ENCODE measurements at places on chromosomes 1 and 21.

GRCh38 chr1:228343191-228343661 lies 63.4 kb downstream of the TRIM11 start:
- no peak for DNase-seq

DNA sequence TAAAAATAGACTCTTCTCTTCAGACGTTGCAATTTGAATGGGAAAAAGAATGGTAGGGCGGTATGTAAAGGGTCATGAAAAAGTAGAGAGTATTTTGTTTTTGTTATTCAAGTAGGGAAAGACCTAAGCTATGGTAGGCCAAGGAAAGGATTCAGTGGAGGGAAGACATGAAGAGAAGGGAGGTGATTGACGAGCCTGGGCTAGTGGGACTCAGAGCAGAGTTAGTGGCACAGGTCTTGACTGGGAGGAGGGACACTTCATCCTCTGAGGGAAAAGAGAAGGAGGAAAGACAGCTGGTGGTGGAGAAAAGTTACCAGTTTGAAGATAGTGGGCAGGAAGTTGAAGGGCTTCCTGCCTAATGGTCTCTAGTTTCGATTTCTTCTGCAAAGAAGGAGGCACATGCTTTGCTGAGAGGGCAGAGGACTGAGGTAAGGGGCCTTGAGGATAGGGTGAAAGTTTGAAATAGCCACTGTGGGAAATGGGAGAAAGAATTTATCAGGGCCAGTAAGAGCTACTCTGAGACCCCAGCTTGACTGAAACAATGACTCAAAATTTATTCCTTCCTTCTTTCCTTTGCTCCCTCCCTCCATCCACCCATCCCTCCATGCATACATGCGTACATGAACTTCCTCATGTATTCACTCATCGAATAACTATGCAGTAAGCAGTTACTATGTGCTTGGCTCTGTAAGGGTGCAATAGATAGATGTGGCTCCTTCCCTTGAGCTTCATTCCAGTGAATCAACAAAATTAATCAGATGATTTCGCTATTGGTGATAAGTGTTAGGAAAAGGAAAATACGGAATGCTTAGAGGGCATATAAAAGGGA lies 4.2 kb downstream of the CD48 start:
- DNase-seq: no peak

DNA sequence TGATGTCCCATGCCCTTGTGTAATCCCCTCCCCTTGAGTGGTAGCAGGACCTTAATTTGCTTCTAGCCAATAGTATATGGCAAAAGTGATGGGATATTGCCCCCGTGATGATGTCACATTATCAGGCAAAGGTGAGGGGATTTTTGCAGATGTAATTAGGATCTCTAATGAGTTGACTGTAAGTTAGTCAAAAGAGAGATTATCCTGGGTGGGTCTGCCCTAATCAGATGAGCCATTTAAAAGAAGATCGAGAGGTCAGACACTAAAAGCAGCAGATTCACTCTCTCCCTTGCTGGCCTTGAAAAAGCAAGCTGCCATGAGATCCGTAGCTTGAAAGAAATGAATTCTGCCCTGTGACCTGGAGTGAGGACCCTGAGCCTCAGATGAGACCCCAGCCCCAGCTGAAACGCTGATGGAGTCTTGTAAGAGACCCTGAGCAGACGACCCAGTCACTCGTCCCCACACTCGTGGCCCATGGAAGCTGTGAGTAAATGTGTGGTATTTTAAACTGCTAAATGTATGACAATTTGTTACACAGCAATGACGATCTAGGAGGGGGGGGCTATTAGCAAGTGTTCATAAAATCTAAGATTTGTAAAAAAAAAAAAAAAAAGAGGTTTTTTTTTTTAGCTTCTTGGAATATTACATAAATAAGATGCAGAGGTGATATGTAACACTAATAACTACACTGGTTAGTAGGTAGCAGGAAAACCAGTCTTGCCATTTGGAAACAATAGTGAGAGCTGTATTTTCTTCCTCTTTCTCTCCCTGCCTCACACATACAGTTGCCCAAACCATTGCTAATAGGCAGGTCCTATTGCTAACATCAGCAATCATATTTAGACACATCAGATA lies 50.3 kb upstream of the TARBP1 start:
- DNase-seq: no peak

DNA sequence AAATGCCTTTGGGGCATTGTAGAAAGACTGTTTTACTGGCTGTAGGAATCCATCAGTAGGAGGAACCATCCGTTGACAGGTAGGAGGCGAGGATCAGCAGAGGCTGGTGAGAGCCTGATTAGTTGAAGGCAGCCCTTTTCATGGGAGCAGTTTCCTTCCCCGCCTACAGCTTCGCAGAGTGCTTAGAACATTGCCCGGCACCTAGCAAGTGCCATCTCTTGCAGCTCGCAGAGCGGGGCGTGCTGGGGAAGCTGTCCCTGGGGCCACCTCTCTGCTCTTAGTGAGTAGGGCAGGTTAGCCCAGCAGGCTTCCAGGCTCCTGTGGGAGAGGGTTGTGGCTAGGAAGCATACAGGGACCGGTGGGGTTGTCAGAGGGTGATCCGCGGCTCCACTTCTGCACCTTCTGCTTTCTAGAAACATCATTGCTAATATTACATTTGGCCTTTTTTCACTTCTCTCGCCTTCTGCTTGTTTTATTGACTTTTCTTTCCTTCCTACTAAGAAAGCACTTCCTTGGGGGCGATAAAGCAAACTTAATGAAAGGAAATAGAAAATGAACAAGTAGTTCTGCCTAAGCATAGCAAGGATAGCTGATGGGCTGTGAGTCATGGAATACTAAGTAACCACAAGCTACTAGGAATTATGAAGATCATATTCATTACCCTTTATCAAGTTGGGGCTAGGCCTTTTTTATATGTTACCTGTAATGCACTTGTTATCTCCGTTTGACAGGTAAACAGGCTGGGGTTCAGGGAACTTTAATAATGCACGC lies 176.7 kb downstream of the GALNT2 start:
- no peak for DNase-seq

DNA sequence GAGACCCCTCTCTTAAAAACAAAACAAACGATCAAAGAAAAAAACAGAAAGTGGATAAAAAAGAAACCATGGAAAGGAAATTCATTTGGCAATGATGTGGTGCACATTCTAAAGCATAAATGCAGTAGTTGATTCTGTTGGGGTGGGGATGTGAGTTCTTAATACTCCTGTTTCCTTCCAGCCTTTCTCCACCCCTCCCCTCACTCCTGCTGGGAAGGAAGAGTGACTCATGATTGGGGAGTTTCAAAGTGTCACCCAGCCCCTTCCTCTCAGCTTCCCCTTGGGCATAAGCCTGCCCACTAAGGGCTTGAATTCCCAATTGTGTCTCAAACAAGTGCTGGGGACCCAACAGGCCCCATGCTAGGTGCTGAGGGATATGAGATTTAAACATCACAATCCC lies 6.7 kb upstream of the PINK1 start:
- no peak for DNase-seq

- DNase-seq: no peak
Observed at GRCh38 chr1:36137226-36137625, 12.1 kb downstream of the TRAPPC3 start.

DNA sequence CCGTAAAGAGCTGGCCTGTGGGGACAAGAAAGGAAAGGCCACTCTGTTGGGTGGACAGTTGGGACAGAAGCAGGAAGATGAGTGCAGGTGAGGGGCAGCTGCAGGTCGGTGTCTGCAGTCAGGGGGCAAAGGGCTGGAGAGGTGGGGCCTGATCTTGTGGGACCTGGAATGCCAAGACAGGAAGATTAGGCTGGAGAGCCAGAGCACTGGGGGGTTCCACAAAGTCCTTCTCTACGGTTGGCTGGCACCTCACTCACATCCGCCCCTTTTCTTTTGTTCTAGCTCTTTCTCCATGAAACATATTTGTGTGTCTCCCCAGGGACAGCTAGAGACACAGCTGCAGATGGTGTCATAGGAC lies 404.1 kb downstream of the PTPRU start:
- no peak for DNase-seq

- no peak for DNase-seq
Observed at GRCh38 chr1:191977874-191978506, 180.3 kb upstream of the RGS18 start.

- no peak for DNase-seq
Observed at GRCh38 chr1:210980082-210980481, 153.9 kb downstream of the KCNH1 start.

DNA sequence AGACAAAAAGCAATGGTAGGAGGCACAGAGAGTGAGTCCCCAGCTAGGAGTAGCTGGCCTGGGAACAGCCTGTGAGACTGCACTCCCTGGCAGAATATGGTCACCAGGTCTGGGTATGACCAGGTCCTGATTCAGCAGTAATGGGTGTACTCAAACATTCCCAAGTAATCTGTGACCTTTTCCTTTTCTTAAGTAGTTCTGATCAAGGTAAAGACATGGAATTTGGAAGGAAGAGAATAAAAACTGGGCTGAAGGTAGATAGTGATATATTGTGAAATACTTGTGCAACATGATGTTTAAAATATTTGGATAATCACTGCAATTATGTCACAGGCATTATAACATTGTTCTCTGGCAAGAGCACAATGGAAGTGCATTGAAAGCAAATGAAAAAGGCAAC lies 147.2 kb upstream of the DPYD start:
- DNase-seq: no peak

- no peak for DNase-seq
Observed at GRCh38 chr1:225280563-225280962, 147.3 kb downstream of the LBR start.

DNA sequence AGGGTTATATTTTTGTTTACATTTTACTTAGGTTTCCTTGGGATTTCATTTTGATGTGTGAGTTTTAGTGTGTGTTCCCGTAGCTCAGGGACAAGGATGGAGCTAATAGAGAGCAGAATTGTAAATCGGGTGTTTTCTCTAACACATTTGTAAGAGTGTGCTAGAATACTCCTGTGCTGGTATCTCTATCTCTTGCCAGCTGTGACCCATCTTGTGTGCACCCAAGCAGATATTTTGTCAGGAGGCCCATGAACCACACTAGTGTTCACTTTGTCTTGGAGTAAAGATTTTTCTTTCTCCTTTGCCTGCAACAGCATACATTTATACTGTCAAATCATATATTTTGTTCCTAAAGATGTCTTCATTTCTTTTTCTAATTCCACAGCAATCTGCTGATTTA lies 23.4 kb downstream of the KRTAP19-8 start:
- DNase-seq: no peak

- no peak for DNase-seq
Observed at GRCh38 chr1:54180701-54181360, 19.0 kb downstream of the CYB5RL start.

GRCh38 chr1:203163891-203164635 lies 11.6 kb downstream of the MYBPH start:
- no peak for DNase-seq

GRCh38 chr1:157380523-157380922 lies 171.8 kb downstream of the FCRL5 start:
- no peak for DNase-seq

DNA sequence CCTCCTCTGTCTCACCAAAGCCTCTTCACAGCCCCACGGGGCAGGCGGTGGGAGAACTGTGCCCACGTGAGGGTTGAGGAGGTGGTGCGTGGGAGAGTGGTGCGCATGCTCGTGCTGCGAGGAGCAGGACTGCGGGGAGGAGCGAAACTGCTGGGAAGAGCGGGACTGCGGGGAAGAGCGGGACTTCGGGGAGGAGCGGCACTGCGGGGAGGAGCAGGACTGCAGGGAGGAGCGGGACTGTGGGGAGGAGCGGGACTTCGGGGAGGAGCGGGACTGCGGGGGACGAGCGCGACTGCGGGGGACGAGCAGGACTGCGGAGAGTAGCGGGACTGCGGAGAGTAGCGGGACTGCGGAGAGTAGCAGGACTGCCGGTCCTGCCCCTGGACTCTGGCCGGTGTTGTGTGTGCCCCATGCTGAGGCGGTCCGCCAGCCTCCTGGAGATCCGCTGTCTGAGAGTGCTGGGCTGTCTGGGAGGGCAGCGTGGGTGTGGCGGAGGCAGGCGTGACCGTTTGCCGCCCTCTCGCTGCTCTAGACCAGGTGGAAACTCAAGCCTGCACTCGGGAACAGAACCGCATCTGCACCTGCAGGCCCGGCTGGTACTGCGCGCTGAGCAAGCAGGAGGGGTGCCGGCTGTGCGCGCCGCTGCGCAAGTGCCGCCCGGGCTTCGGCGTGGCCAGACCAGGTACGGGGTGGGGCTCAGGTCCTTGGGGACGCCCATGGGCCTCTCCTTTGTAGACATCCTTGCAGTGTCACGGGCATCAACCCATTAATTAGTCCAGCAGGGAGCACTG lies 24.6 kb downstream of the TNFRSF1B start:
- DNase-seq: no peak

DNA sequence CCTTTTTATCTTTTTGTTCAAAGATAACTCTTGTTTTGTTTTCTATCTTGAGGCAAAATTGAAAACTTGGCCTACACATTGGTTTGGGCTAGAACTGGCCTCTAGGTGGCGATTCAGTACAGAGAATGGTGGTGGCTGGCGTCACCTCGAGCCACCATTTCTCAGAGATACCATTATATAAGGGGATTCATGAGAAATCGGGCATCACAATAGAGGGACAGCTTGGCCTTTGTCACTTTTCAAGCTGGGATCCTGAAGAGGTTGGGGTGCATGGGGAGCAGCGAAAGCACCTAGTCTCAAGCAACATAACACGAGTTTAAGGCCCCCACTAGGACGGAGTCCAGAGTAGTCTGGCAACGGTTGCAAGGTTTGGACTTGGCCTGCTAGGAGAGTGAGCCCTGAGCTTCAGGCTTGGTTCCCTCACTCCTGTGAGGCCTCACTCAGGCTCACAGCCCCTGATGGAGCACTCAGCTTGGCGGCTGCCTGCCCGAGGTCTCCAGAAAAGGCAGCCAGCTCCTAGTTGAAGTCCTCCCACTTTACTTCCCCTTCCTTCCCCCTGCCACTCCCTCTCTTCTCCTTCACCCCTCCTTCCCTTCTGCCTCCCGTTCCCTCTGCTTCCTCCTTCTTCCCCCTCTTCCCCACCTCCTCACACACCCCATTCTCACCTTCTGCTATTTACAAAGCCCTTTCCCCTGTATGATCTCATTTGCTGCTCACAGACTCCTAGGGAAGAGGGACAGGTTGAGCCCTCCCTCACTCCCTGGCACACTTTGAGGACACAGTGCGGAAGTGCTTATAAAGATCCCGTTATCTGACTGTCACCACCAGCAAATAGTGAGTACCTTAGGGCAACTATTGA lies 67.8 kb downstream of the LRIG2 start:
- peak; percentile 67 for DNase-seq

- DNase-seq: no peak
Observed at GRCh38 chr1:161706113-161706481, 932 bp upstream of the FCRLA start.

GRCh38 chr1:74005533-74005932 lies 192.4 kb downstream of the LRRIQ3 start:
- no peak for DNase-seq

DNA sequence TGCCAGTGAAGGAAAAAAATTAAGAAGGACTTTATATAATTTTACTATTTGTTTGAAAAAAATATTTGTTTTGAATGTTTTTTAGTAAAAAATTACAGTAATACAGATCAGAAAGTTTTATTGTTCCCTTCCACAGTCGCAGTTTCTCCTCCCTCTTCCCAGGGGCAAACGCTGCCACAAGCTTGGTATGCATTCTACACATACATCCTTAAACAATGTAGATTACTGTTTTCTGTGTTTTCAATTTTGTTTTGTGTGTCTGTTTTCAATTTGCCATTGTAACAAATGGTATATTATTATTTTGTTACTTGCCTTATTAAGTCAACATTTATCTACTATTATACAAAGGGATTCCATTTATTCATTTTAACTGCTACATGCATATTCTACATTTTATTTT lies 257.1 kb downstream of the HMCN1 start:
- no peak for DNase-seq

All from WTC11 (cell line).